ENCODE measurements at places on chromosomes 2 and 18.
A peak's percentile ranks its signal among the peaks of the same experiment; 100 is the strongest.

DNA sequence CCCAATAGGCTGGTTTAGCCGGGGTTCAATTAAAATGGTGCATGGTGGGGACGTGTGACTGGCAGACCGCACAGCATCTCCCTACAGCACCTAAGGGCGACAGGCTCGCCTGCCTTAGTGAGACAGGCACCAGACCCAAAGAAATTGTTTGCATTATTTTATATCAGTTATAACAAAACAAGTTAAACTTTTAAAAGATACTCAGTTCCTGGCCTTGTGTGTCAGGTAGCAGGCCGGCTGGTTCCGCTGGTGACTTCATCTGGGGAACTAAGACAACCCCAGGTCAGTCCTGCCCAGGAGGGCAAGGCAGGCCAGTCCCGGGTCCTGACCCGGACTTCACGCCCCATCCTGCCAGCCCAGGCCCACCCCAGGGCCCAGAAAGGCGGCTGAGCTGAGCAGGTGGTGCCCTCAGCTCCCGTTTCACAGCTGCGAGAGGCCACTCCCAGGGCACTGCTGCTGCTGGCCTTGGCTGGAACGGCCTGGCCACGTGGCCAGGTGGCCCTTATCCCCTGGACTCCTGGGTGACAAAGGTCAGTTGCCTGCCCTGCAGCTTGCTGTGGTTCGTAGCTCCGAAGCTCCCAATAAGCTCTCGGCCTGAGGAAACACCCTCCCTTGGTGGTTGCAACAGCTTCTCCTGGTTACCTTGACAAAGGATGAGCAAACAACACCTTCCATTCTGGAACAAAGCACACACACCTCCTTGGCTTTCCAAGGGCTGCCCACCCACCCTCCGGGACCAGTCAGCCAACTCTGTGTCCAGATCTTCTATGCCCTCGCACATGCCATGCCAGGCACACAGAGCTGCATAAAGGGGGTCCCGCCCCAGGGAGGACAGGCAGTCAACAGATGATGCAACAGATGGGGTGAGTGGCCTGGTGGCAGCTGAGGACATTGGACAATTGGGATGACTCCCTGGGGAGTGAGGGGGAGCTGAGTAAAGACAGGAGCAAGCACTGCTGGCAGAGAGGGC, 11.3 kb upstream of the AGXT start:
- no peak for DNase-seq

DNA sequence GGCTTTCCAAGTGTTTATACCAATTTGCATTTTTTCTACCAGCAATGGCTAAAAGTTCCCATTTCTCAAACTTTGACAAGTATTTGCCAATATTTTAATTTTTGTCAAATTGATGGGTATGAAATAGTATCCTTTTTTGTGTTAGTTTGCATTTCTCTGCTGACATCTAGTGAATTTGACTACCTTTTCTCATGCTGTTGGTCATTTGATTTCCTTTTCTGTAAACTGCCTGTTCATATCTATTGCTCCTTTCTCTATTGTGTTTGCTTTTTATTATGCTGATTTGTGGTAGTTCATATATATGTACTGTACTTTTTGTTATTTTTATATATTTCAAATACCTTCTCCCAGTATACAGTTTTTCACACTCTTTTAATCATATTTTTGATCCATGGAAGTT, 149.4 kb downstream of the PMAIP1 start:
- DNase-seq = no peak

DNA sequence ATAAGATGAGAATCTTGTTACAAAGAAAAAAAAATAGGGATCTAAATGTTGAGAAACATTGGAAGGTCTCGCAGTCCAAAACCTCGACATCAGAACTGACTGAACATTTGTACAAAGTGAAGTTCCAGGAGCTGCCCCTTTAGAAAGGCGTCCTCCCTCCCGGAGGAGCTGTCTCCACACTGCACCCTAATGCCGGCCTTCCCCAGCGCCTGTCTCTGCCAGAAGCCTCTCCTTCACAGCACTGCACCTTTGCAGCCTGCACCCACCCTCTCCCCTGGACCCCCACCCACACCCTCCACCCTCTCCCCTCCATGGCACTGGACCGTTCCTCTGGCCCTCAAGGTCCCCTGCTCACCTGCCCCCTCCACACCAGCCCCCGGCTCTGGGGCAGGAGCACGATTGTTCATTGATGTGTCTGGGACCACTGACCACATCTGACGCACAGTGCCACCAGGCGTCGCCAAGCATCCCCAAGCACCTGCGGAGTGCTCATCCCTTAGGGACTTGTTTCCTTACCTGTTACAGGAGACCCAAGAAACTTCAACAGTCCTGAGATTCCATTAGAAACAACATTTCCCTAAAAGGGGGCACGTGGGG, 90.3 kb upstream of the SNTG2 start:
- DNase-seq = no peak

GRCh38 chr2:238501311-238501710, 74.6 kb downstream of the ASB1 start:
- DNase-seq = no peak

DNA sequence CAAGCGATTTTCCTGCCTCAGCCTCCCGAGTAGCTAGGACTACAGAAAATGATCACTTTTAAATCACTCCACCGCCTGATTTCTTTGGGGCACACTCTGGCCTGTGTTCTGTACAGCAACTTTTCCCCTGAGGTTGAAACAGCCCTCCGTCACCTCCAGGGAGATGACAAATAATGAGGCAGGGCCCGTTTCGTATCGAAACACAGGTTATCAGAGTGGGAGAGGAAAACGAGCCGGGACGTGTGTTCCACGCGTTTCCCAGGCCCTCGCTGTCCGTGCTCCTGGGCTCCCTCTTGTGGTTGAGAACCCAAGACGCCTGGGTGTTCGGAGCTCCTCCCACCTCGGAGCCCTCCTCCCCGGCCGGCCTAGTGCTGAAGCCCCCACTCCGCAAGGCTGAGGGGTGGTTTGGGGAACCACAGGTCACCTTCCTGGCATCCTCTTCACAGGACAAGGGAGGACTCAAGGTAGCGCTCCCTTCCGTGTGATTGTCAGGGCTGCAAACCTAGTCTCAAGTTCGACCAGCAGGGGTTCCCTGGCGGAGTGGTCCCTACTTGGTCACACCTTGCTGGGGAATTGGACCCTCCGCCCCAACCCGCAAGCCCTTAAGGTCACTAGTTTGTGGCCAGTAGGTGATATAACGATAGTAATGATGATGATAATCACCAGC, 12.8 kb downstream of the ATP6V1B1 start:
- peak; percentile 87 for DNase-seq

DNA sequence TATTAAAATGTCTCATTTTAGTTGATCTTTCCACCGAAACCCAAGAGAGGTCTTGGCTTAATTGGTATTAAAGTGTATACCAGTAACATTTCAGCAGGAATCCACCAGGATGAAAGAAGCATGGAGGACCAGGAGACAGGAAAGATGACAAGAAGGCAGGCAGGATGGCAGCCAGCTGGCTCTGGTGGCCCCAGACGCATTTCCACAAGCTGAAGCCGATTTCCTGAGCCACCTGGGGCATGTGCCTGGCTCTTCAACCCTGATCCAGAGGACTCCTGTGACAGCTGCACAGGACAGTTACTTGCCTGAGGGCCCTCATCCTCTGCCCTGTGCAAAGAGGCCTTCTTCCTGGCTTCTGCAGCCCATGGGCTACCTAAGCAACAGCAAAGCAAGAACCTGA, 56.9 kb upstream of the NFU1 start:
- DNase-seq = no peak

DNA sequence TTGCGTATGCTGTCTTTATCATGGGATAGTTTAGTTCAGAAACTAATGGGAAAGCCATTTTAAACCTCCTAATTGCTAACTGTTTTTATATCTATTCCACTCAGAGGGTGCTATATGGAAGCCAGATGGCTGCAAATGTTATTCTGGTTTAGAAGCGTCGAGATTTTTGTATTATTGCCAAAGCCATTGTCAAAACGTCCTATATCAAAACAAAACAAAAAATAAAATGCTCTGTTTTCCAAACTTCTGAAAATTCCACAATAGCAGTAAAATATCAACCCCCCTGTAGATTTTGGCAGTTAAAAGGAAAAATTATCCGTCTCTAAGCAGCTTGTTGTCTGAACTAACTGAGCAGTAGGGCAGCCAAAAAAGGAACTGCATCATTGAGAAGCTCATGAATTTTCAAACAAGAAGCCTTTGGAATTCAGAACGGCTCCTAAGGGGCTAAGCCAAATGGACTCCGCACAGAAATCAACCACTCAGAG, 195.4 kb upstream of the CWC22 start:
- no peak for DNase-seq

- DNase-seq = no peak
Observed at GRCh38 chr2:7927691-7928090, 754.2 kb upstream of the ID2 start.

DNA sequence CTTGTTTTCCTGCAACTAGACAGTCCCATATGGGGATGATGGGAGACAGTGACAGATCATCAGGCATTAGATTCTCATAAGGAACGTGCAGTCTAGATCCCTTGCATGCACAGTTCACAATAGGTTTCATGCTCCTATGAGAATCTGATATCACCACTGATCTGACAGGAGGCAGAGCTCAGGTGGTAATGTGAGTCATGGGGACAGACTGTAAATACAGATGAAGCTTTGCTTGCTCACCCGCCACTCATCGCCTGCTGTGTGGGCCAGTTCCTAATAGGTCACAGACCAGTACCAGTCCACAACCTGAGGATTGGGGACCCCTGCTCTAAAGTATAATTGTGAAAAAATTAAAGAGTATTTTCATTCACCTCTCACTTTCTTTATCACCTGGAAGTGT, 23.6 kb upstream of the RAB1A start:
- no peak for DNase-seq

GRCh38 chr2:20468549-20469500, 22.0 kb downstream of the RHOB start:
- no peak for DNase-seq

DNA sequence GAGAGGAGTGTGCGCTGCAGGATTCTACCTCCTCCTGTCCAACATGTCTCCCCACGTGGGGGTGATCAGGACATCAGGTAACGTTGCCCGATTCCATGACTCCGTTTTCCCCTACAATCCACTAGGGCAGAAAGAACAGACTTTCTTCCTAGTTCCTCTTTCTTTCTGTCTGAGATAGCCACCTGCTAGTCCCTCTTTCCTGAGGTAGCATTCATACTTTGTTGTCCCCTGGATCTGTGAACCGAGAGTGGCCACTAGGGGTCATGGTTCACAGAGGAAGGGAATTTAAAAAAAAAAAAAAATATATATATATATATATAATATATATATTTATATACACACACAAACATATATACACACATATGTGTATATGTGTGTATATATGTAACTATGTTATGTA, 210.0 kb upstream of the ZNF521 start:
- DNase-seq = no peak

DNA sequence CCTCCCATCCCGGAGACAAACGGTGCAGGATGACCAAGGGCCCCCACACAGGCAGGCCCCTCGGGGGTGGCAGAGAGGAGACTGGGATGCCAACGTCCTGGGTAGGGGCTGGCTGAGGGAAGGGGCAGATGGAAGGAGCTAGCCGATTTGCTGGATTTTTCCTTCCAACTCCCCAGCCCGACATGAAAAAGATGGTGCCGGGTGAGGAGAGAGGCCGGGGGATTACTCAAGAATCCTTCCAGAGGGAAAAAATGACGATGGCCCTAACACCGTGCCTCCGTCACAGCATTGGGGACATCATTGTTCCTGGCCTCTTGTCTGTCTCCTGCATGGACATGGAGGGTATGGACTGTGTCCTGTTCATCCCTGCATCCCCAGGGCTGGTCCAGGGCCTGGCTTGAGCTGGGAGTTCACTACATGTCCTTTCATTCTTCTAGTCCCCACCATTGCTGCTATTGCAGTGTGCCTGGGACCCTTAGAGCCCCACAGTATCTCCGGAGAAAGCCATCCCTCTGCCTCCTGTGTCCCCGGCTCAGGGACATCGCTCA, 217.7 kb downstream of the TNS1 start:
- DNase-seq = no peak

GRCh38 chr2:236217926-236218325, 46.3 kb downstream of the ASB18 start:
- no peak for DNase-seq

- DNase-seq = no peak
Observed at GRCh38 chr2:67717692-67718091, 320.6 kb downstream of the ETAA1 start.

- DNase-seq = peak; percentile 39
Observed at GRCh38 chr2:19474128-19474527, 115.7 kb upstream of the OSR1 start.

GRCh38 chr2:121746071-121746578, 9.3 kb upstream of the TSN start:
- DNase-seq = no peak

DNA sequence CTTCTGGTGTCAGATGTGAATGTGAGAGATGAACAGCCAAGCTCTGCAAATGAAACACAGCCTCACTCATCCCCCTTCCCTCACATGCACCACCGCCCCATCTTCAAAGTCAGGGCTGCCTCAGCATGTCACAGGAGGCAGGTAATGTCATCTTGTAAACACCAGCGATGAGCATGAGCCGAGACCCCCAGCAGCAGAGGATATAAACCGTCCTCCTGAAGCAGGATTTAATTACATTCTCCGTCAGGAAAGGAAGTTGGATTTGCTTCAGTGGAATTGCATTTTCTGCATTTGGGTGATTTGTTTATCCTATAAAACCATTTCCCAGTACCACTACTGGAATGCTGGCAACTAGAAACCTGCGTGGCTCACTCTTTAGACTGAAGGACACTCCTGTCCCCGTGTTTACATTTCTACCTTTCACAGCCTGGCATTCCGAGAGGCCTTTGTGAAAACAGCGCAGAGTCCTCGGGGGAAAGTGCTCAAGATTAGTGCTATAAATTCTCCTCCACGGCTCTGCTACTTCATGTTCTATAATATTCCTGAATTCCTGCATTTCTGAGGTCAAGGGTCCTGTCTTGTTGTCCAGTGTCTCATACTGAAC, 619.2 kb downstream of the IRS1 start:
- DNase-seq = no peak

- DNase-seq = no peak
Observed at GRCh38 chr2:45913539-45913938, 262.1 kb downstream of the PRKCE start.

DNA sequence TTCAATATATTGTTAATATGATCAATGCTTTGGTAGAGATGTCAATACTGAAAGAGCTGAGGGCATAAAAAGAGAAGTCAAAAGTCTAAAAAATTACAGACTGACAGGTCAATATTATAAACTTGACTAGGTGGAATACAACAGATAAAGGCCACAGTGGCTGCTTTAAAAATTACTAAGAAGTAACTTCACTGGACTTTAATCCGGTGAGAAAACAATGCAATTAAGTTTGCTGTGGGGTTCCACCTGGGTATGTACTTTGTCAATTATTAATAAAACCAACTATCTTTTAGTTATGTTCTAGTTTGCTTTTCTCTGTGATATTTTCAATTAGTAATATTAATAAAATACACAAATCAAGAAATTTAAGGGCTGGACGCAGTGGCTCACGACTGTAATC, 44.7 kb downstream of the RAPH1 start:
- no peak for DNase-seq
